Neural crest cell (in vitro differentiated cells): ENCODE measurements at places on chromosomes 7 and 10. TPM values are rescaled to one million over a fixed set of nuclear protein-coding genes. Genes with fewer than 3 reads are reported as not detected.

The TFEC gene
- not detected in 2 replicates for total RNA-seq

The ANKRD22 gene
- not detected in 2 replicates for total RNA-seq

The VWA2 gene
- not detected in 2 replicates for total RNA-seq

The SEMA3D gene
- total RNA-seq: 22.7 and 26.3 TPM in 2 replicates

The CYP26C1 gene
- total RNA-seq: 0.30 and 0.37 TPM in 2 replicates

The SBDS gene
- 36.7 and 37.0 TPM in 2 replicates for total RNA-seq

The SLC26A5 gene
- not detected in 2 replicates for total RNA-seq

The DEPP1 gene
- 0.50 and 1.1 TPM in 2 replicates for total RNA-seq

The KLF14 gene
- total RNA-seq: not detected in 2 replicates

DNA sequence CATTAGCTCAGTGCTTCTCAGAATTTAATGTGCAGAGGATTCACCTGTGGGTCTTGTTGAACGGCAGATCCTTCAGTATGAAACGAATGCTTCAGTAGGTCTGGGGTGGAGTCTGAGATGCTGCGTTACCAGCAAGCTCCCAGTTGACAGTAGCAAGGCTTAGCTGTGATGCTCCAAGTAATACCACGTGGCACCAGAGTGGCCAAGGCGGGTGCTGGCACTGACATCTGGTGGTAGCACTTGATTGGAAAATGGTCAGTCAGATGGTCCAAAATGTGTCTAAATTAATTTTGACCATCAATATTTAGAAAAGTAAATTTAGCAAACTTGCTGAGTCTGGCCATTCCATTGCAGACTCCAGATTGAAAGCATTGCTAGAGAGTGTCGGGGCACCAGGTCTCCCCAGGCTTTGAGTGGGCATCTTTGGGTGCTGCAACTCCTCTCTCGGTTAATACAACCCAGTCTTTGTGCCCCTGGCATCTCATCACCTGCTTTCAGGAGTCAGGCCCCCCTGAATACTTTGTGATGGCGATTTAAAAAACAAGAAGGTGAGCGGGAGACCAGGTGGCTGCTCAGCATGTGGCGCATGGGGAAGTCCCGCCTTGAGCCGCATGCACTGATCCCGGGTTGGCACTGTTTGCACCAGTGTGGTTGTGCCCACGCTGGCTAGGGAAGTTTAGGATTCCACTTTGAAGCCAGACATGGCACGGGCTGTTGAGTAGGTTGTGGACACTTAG, 130.1 kb downstream of the NT5C2 start:
- H3K4me3 ChIP-seq: no peak overlapping the region
- no peak overlapping the region for H3K27ac ChIP-seq
- no peaks in the 10 kb centered on the region for H3K4me1 ChIP-seq
- H3K27me3 ChIP-seq: no peaks in the 10 kb centered on the region
- H3K36me3 ChIP-seq: no peaks in the 10 kb centered on the region
- no peak for DNase-seq

- H3K4me1 ChIP-seq: peaks cover 11% of the 10 kb centered on the region
- H3K4me3 ChIP-seq: no peak overlapping the region
- DNase-seq: no peak
- no peaks in the 10 kb centered on the region for H3K27me3 ChIP-seq
- H3K36me3 ChIP-seq: peaks cover 4% of the 10 kb centered on the region
- no peak overlapping the region for H3K27ac ChIP-seq
These were observed 54.9 kb downstream of the ODAD2 start for GRCh38 chr10:27944005-27944404.

- H3K36me3 ChIP-seq: no peaks in the 10 kb centered on the region
- no peak overlapping the region for H3K27ac ChIP-seq
- DNase-seq: no peak
- peaks cover 21% of the 10 kb centered on the region for H3K4me1 ChIP-seq
- H3K4me3 ChIP-seq: no peak overlapping the region
These were observed 6.9 kb upstream of the SORBS1 start for GRCh38 chr10:95567903-95568630.

DNA sequence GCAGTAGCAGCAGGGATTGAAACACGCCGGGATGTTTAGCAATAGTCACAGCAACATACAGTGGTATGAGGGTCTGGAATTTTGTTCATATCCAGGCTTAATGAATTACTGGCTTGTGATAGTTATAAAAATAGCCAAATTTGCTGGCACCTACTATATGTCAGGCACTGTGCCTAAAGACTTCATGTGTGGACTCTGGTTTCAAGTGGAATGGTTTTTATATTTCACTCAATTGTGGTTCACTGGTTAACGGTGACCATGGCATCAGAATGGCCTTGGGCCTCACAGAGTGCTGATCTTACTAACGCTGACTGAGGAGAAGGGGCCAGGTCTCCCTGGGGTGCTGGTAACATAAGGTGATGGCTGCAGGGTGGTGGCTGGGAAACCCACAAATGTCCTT, 55.7 kb downstream of the CELF2 start:
- no peaks in the 10 kb centered on the region for H3K27me3 ChIP-seq
- no peak overlapping the region for H3K4me3 ChIP-seq
- H3K4me1 ChIP-seq: peaks cover 51% of the 10 kb centered on the region
- no peaks in the 10 kb centered on the region for H3K36me3 ChIP-seq
- no peak overlapping the region for H3K27ac ChIP-seq
- no peak for DNase-seq

- no peaks in the 10 kb centered on the region for H3K27me3 ChIP-seq
- no peak overlapping the region for H3K27ac ChIP-seq
- peaks cover 2% of the 10 kb centered on the region for H3K36me3 ChIP-seq
- no peak overlapping the region for H3K4me3 ChIP-seq
These were observed 132.6 kb downstream of the CAMK1D start for GRCh38 chr10:12481924-12482323.

DNA sequence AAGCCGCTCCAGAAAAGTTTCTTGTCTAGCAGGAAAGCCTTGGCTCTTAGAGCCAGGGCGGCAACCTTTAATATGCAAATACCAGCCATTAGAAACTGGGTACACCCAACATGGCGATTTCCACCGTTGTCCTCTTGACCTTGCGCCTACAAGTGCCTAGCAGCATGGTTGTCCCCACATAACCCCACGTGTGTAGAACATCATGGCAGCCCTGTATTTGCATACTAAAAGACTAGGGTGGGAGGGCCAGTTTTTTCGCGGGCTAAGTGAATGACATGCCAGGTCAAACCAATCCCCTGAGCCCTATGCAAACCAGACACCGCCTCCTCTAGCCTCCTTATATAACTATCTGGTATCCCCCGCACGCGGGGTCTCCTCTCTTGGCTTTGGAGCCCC, 58.4 kb upstream of the FZD8 start:
- peaks cover 5% of the 10 kb centered on the region for H3K4me1 ChIP-seq
- H3K27me3 ChIP-seq: no peaks in the 10 kb centered on the region
- H3K27ac ChIP-seq: no peak overlapping the region
- no peak overlapping the region for H3K4me3 ChIP-seq
- DNase-seq: no peak

DNA sequence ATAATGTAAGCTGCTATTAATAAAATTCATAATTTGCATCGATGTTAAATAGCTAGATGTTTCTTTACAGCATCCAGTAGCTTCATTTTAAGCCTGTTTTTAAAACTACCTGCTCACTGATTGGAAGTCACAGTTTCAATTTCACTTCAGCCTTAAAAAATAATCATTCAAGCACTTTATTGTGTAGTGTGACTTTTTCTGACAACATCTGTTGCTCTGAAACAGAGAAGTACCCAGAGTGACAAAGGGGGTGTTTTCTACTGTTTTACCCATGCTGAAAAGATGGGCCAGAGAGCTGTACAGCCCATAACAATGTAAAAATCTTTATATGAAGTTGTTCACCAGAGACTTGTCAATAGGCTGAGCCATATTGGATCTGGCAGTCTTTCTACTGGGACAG, 437.2 kb downstream of the MDFIC start:
- no peak for DNase-seq
- H3K36me3 ChIP-seq: no peaks in the 10 kb centered on the region
- H3K27me3 ChIP-seq: no peaks in the 10 kb centered on the region
- no peaks in the 10 kb centered on the region for H3K4me1 ChIP-seq
- no peak overlapping the region for H3K27ac ChIP-seq
- no peak overlapping the region for H3K4me3 ChIP-seq

DNA sequence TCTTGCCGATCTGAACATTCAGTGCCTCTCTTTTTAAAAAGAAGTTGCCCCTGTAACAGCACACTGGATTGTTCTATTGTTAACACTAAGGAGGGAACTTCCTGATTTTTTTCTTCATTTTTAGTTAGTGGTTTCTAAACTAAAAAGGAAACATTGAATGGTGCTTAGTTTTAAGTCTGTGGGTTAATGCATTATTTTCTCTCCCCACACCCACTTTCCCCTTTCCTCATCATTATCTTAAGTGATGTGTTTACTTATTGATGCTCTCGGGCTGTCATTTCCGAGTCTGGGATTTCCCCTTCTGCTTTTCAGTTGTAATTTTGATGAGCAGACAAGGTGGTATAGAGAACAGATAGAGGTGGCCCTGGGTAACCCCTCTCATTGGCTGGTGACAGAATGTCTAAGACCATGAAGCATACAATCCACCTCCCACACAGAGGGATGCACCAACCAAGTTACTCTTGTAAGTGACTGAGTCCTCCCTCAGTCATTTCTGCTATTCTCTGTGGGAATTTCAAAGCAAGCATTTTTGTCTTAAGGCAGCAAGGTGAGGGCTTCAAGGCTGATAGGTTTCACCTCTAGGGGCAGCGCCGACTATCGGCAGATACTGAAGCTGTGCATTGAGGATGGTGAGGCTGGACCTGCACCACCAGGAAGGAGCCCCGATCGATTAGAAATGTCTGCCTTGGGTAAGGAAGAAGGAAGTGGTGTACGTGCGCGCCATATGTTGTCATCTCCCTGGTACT, 49.5 kb downstream of the CHN2 start:
- H3K27ac ChIP-seq: no peak overlapping the region
- no peak overlapping the region for H3K4me3 ChIP-seq
- no peaks in the 10 kb centered on the region for H3K27me3 ChIP-seq
- no peaks in the 10 kb centered on the region for H3K36me3 ChIP-seq

GRCh38 chr7:142000244-142000643, 4.6 kb downstream of the MGAM start:
- H3K4me1 ChIP-seq: peaks cover 7% of the 10 kb centered on the region
- no peak for DNase-seq
- no peak overlapping the region for H3K27ac ChIP-seq
- H3K36me3 ChIP-seq: no peaks in the 10 kb centered on the region

DNA sequence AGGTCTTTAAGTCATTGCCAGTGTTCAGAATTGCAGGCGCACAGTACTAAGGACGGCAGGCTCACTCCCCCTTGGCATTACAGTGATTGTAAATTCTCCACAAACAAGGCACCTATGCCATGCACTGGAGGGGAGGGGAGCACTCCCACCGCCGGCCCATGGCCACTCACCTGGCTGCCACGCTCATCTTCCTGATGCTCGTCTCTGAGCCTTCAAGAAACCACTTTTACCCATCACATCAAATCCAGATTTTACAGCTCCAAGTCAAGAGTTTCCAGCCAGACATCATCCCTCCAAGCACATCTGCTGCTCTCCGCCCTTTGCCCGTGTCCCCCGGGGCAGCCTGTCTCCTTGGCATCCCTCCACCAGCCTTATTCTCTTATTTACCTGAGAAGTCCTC, 350.2 kb upstream of the SHH start:
- peaks cover 37% of the 10 kb centered on the region for H3K27me3 ChIP-seq
- H3K36me3 ChIP-seq: no peaks in the 10 kb centered on the region
- no peak overlapping the region for H3K27ac ChIP-seq
- H3K4me1 ChIP-seq: peaks cover 5% of the 10 kb centered on the region
- DNase-seq: no peak
- H3K4me3 ChIP-seq: no peak overlapping the region

DNA sequence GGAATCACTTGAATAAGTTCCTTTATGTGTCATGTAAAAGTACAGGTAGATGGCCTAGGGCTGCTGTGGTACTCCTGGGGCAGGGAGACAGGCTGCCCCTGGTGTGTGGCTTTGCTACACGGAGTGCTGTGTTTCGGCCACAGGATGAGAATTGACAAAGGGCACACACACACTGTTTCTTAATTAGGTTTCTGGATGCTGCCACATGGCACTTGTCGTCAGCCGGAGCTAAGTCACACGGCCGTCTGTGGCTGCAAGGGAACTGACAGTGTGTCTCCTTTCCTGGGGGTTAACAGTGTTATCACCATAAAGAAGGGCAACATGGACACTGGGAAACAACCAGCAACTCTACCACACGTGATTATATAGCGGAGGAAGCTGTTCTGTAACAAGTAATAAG, 55.7 kb upstream of the CREB5 start:
- H3K4me1 ChIP-seq: peaks cover 15% of the 10 kb centered on the region
- no peak for DNase-seq
- no peaks in the 10 kb centered on the region for H3K36me3 ChIP-seq
- H3K27me3 ChIP-seq: no peaks in the 10 kb centered on the region
- H3K4me3 ChIP-seq: no peak overlapping the region

GRCh38 chr10:97508342-97508741, 9.6 kb downstream of the UBTD1 start:
- H3K4me3 ChIP-seq: no peak overlapping the region
- H3K27me3 ChIP-seq: no peaks in the 10 kb centered on the region
- no peak overlapping the region for H3K27ac ChIP-seq
- H3K4me1 ChIP-seq: no peaks in the 10 kb centered on the region
- H3K36me3 ChIP-seq: no peaks in the 10 kb centered on the region
- DNase-seq: no peak

DNA sequence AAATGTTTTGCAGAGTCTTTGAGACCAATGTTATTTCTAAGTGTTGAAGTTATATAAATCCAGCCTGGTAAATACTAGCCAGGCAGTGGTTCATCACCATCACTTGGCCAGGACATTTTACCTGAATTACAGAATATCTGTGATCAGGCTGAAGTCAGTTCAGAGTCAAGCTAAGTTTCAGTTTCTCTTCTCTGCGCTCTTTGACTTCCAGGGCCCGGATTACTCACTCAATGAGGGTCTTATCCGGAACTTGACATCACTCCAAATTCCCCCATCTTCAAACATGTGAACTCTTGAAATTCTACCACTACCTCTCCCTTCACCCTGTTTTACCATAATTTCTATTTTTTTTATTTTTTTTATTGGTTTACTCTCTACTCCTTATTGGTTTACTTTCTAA, 36.6 kb upstream of the CCAR1 start:
- H3K4me3 ChIP-seq: no peak overlapping the region
- H3K4me1 ChIP-seq: no peaks in the 10 kb centered on the region
- H3K27ac ChIP-seq: no peak overlapping the region
- DNase-seq: no peak

DNA sequence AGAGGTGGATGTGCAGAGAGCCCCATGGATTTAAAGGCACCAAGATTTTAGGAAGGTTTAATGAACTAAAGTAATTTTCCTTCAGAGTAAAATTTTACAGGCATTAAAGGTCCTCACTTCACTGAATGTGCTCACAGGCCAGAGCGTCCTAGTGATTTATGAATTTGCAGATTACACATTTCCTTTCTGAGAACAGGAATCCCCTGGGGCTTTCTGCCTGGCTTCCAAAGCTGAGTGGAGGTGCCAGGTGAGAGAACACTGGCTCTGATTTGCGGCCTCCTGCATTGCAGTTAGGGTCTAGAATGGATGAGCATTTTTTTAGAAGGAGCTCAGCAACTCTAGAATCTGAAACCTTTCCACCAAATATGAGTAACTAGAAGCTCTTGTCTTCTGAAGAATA, 194.3 kb downstream of the SORCS3 start:
- H3K27ac ChIP-seq: no peak overlapping the region
- no peak for DNase-seq
- H3K4me1 ChIP-seq: no peaks in the 10 kb centered on the region
- no peaks in the 10 kb centered on the region for H3K36me3 ChIP-seq
- peaks cover 29% of the 10 kb centered on the region for H3K27me3 ChIP-seq

GRCh38 chr10:129861776-129862531, 102.1 kb downstream of the EBF3 start:
- no peaks in the 10 kb centered on the region for H3K36me3 ChIP-seq
- no peak overlapping the region for H3K27ac ChIP-seq
- peaks cover 33% of the 10 kb centered on the region for H3K4me1 ChIP-seq
- no peaks in the 10 kb centered on the region for H3K27me3 ChIP-seq
